Daoy (cell line): ENCODE measurements at places on chromosomes 13 and 19. TPM values are rescaled to one million over a fixed set of nuclear protein-coding genes. Genes with fewer than 3 reads are reported as not detected.

DNA sequence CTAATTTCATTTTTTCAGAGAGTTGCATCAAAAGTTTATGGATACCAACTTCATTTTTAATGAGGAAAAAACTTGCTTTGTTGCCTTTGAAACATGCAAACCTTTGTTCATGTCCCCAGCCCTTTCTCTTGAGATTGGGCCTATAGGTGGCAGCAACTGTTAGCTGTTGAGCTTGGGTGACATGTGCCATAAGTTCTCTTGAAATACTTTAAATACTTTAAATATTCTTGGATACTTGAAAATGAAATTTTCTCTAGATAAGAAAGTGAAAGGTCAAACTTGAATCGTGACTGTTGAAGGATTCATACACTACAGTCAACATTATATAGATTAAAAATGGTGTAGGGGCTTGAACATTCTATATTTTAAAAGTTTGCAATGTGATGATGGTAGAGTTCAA, 294.9 kb downstream of the NDFIP2 start:
- DNase-seq = peak; percentile 56

The HIPK4 gene
- under 0.01 TPM in 1 of 2 replicates, not detected in the other for total RNA-seq

The GPR18 gene
- not detected in 2 replicates for total RNA-seq

DNA sequence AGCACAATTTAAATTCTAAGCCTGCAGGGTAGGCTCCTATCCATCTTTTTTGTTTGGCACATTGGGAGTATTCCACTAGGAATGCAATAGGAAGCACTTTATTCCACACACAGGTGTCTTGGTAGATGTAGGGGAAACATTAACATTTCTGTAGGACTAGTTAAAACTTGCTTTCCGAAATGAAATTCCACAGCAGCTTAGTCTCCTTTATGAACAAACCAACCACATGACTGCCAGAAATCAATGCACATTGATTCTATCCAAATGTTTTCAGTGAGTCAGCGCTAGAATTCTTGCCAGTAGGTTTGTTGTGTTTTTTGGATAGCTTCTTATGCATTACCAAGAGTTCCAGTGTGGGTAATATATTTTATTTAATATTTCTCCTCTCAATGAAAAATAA, 207.9 kb upstream of the CSNK1A1L start:
- DNase-seq = no peak
